SJSA1 (cell line): ENCODE measurements at places on chromosomes 13 and 19. TPM values are rescaled to one million over a fixed set of nuclear protein-coding genes. Genes with fewer than 3 reads are reported as not detected.

Gene KRTDAP
- total RNA-seq, result not detected in 2 replicates

- no peak for DNase-seq
Observed at GRCh38 chr13:82751206-82751605, 1131.1 kb downstream of the SLITRK1 start.

Gene ZNF223
- total RNA-seq, result 3.9 and 7.5 TPM in 2 replicates

Gene RFPL4AL1
- total RNA-seq, result not detected in 2 replicates

Gene TTC9B
- not detected in 2 replicates for total RNA-seq
